Colonic mucosa (tissue), 4 donors: ENCODE measurements at places on chromosomes 4 and X. TPM values are rescaled to one million over a fixed set of nuclear protein-coding genes. Genes with fewer than 3 reads are reported as not detected.

DNA sequence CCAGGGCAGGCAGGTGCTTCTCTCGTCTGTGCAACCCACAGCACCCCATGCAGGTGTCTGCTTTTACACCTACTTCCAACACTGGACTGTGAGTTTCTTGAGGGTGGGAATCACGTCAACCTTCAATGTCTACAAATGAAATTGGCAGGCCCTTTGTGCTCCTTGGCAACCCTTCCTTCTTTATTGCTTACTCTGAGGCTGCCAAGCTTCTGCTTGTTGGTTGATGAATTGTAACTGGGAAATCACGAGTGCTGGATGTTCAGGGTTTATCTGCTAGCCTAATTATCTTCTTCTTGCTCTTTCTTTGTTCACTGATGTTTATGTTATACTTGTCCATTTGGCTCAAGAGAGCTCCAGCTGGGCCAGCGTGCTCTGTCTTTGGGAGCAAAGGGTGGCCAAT lies 2.5 kb upstream of the DGAT2L6 start:
- no peak for DNase-seq

GRCh38 chr4:93828332-93828994 lies at the start of gene ATOH1:
TSS of gene ATOH1 (plus strand) at chr4:93828753. CDS start at chr4:93828927, 174 bp downstream.
- DNase-seq, result peak; percentile 79

Gene CXCL10
- 0.72 TPM for total RNA-seq

GRCh38 chrX:148513661-148514060 lies 13.2 kb downstream of the AFF2 start:
- DNase-seq, result no peak

Gene SLC49A3
- total RNA-seq, result 8.4 TPM

DNA sequence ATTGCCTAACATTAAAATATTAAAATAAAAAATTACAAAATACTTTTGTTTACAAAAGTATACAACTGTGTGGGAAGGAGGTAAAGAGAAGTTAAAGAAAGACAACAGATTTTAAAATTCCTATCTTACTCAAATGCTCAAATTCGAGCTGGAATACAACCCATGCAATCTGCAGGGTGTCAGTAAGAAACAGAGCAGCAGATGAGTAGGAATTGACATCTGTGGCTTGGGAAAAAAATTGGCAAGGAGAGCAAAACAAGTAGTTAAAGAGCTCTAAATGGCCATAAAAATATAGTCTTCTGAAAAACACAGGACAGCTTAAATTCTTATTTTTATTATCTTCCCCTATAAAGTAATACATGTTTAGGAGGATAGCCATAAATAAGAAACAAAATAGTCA lies 1609.0 kb upstream of the AGA start:
- no peak for DNase-seq

GRCh38 chr4:8315435-8316250 lies 46.1 kb downstream of the HTRA3 start:
- DNase-seq, result no peak

GRCh38 chr4:72951628-72952027 lies 117.9 kb downstream of the COX18 start:
- no peak for DNase-seq

Gene SCFD2
- total RNA-seq, result 29.4 TPM

Gene LPAR4
- total RNA-seq, result 0.15 TPM

- DNase-seq, result no peak
These were observed 229.4 kb upstream of the GATB start for GRCh38 chr4:151990201-151990600.

DNA sequence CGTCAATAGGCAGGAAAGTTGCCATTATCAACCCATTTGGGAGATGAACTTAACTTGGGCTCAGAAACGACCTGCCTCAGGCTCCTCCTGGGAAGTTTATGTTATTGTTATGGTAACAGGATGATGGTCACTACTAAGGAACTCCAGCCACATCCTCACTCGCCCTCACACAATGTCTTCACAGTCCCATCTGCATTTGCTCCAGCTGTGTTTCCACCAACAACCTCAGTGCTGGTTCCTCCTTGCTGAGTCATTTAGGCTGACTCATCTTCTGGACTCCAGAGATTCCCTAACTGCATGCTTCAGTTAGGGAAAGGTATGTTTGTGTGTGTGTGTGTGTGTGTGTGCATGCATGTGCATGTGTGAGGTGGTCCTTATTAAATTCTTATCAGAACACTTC lies 293.4 kb upstream of the BOD1L1 start:
- peak; percentile 20 for DNase-seq

- DNase-seq, result no peak
These were observed 37.1 kb downstream of the ITM2A start for GRCh38 chrX:79330022-79330421.

- no peak for DNase-seq
These were observed 1.2 kb downstream of the LINC00632 start for GRCh38 chrX:140710710-140711109.

Gene NOX1
- total RNA-seq, result 84.6 TPM

DNA sequence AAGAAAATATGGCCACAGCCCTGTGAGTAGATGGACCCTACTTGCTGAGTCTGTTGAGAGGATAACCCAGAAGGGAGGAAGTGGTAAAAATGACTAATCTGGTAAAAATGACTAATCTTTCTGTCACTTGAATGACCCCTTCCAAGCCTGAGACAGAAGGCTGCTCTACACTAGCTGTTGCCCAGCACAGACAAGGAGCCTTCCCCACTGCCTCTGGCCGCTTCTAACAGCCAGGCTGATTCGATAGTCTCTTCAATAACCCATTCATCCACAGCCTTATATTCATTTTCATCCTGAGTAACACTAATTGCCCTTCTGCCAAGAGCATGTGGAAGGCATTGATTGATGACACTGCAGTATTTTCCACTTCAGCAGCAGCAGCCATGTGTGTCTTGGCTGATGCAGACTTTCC lies 18.4 kb downstream of the MAGEB17 start:
- DNase-seq, result no peak

Gene FGF5
- 0.30 TPM for total RNA-seq

Gene GATA1
- 0.77 TPM for total RNA-seq

- no peak for DNase-seq
These were observed 9.0 kb downstream of the JCHAIN start for GRCh38 chr4:70657326-70657725.

Gene LINC00632
- total RNA-seq, result 27.3 TPM

Gene VCX3B
- not detected for total RNA-seq

DNA sequence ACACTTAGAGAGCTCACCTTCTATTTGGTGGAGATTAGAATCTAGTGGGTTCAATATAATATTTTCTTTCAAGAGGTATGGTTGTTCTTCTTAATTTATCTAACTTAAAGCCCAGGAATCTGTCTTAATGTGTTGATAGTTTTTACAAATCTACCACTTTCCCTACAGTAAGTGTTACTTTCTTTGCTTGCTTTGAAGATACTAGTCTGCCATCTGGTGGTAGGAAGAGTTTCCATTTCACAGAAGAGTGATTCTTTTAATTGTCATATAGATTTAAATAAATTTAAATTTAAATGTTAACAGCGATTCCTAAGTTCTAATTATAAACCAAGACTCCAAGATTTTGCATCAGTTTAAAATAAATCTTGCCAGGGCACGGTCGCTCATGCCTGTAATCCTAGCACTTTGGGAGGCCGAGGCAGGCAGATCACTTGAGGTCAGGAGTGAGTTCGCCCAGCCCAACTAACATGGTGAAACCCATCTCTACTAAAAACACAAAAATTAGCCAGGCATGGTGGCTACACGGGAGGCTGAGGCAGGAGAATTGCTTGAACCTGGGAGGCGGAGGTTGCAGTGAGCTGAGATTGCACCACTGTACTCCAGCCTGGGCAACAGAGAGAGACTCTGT lies 43.5 kb downstream of the NUDT9 start:
- no peak for DNase-seq

Gene CYSLTR1
- 0.64 TPM for total RNA-seq

Gene SYNPO2
- 266 TPM for total RNA-seq

DNA sequence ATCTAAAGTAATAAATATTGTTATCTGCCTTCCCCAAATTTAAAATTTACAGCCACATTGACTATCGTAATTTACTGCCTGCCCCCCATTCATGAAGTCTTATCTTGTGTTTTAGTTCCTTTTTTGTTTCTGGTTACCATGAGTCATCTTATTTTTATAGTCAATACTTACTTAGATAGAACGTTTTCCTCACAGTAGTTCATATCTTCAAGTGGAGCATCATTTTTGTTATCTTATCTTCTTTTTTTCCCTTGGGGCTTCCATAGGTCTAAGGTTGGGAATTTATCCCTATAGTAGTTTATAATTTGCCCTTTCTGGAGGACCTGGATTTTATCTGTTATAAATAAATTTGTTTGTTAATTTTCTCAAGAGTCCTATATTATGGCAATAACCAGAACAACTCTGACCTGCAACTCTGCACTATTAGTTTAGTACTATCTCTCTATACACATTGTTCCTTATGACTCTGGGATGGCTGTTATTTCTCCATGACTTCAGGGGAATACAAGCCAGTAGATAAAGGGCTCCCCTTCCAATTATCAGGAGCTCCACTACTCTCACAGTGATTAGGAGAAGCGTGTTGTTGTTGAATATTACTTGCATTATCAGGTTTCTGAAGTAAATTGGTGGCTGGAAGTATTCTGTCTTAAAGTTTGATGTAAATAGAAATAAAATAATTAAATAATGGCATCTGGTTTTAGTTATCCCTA lies 330.6 kb downstream of the GALNTL6 start:
- no peak for DNase-seq

Gene PPP1R2C
- not detected for total RNA-seq

Gene CTAG2
- not detected for total RNA-seq

Gene CXCL11
- total RNA-seq, result not detected
